ENCODE measurements at places on chromosomes 12 and 14. TPM values are rescaled to one million over a fixed set of nuclear protein-coding genes. Genes with fewer than 3 reads are reported as not detected.

DNA sequence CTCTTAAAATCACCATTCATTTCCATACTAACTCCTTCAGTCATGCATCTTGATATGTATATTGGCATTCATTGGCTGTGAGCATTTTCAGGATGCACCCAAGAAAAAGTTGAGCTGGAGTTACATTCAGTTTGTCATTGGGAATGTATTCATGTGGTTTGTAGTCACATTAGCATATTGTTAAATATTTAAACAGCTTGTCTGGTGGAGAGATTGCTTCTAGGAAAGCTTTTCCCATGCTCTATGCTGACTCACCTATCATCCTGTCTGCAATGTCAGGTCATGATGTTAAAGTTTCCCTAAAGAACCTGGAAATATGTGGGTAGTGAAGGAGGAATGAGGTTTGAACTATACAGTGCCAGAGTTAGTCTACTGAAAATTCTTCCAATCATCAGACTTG lies 583.6 kb downstream of the GALC start:
- H3K4me3 ChIP-seq, result no peak overlapping the region
- no peak for DNase-seq
- H3K27me3 ChIP-seq, result no peaks in the 10 kb centered on the region

DNA sequence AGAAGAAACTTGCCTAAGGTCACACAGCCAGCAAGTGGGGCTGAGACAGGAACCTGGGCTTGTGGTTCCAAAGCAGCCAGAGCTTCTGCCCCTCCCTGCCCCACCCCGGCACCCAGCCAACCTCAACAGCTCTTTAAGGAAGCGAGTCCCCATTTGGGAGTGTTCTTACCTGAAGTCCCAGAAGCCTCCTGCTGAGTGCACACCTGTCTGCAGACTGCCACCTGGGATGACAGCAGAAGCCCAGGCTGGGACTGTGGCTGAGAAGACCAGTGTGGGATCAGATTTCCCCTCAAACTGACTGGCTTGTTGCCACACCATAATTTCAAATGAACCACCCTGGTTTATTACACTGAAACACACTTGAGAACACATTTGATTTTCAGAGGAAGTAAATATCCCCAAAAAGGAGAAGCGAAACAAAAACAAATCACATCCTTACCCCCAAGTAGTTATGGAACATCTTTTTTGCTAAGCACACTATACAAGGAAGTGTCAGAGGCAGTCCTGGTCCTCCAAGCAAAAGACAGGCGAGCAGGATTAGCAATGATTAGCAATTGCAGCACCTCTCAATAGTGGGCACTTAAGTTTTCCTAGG lies 6.3 kb upstream of the RIN3 start:
- DNase-seq, result peak; percentile 35
- H3K4me1 ChIP-seq, result peaks cover 37% of the 10 kb centered on the region
- no peaks in the 10 kb centered on the region for H3K27me3 ChIP-seq
- H3K27ac ChIP-seq, result no peak overlapping the region

DNA sequence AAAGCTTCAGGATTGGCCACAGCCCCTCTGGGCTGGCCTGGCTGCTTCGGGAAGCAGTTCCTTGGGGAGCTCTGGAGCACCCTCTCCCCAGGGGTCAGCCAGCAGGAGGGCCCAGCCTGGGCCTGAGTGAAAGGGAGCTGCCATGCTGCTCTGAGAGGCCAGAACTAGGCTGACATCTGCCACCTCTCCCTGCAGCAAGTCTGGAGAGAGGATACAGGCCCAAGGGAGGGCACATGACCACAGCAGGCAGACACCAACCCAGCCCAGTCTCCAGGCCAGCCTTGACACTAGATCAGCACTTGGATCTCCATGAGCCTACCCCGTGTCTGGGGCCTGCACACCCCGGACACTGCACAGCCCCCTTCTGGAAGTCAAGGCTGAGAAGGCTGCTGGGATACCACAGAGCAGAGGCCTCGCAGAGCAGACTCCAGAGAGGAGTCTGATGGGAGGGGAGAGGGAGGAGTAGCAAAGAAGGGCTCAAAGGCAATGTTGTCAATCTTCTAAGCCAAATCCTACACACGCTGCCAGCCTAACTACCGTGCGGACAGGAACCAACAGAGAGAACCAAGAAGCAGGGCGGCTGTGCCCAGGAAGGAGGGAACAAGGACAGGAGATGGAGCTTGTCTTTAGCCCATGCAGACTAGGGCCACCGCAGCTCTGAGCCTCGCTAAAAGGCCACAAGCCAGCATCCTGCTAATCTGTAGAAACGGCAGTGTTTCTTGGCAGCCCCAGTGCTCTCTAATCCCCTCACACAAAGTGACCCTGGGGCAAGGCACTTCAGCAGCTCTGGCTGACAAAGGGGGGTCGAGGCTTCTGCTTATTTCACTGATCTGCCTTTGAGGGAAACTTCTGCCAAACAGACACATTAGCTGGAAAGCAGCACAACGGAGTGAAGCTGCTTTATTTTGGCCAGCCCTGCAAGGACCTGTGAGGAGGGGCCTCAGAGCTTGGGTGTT lies 12.9 kb downstream of the COL2A1 start:
- DNase-seq, result no peak
- no peak overlapping the region for H3K4me3 ChIP-seq
- H3K27ac ChIP-seq, result no peak overlapping the region
- H3K4me1 ChIP-seq, result no peaks in the 10 kb centered on the region

DNA sequence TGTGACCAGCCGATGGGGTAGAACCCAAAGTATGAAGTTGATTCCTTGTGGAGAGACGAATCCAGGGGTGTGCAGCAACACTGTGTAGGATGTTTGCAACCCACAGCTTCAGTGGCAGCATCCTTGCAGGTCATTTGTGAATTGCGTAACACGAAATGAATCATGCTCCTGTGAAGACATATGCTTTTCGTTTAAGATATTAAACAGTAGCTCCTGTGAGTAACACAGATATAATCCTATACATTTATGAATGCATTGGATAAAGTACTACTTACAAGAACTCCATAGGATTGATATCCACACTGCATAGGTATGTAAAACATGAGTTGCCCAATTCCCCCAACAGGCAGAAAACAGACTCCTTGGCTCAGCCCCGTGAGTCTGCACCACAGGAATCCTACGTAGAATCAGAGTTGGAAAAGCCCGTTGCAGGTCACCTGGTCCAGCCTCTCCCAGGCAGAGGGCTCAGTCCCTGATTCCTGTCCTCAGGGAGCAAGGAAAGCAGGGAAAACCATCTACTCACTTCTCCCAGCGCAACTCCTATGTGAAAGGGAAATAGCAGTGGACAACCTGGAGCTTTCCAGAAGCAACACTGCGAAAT lies 75.8 kb downstream of the GPATCH2L start:
- peak; percentile 86 for DNase-seq
- H3K27me3 ChIP-seq, result no peaks in the 10 kb centered on the region
- no peak overlapping the region for H3K4me3 ChIP-seq
- H3K27ac ChIP-seq, result no peak overlapping the region
- peaks cover 7% of the 10 kb centered on the region for H3K36me3 ChIP-seq

DNA sequence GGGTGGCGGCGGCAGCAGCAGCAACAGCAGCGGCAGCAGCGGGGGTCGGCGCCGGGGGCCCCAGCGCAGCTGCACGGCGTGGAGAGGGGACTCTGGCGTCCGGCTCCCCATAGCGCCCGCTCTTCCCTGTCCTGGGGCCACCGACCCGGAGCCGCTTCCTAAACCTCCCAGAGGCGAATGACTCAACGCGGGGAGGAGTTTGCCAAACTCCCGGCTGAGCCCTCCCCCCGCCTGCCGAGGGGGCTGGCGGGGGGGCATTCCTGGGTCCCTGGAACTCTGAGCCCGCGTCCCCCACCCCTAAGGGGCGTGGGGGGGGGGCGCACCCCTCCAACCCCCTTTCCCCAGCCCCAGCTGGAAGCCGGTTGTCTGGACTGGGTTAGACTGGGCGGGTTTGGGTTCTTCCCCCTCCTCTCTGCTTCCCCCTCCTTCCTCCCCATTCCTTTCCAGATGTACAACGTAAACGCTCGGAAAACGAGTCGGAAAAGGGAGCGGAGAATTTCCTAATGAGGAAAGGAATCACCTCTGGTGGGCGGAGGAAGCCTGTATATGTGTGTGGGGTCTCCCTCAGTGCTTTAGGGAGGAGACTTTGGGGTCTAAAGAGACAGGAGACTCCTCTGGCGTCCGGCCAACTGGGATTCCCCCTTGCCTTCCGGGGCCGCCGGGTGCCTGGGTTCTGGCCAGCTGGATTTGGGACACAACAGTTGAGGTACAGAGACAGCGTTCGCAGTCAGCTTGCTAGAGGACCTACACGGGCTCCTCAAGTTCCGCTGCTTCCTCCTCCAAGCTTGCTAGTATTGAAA lies at the start of gene ITGA5:
TSS of gene ITGA5 (minus strand) at position 179 of the 800 bp plus-strand sequence. CDS start at position 111, 68 bp downstream.
- H3K27me3 ChIP-seq, result no peaks in the 10 kb centered on the region
- H3K4me3 ChIP-seq, result peak within 1 kb of the TSS; percentile 94

DNA sequence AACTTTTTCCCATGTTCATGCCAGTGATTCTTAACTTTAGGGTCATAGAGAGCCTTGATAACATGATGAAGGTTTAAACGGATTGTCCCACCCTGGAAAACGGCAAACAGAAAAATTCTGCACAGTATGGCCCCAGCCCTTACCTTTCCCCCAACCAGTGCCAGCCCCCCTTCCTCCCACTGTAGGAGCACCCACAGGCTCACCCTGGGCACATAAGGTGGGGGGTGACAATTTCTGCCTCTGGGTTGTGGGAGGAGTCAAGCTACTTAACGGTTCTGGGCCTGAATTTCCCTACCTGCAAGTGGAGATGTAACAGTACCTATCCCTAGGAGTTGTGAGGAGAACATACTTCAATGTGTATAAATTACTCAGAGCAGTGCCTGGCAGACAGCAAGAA lies 18.0 kb downstream of the XRCC3 start:
- no peaks in the 10 kb centered on the region for H3K27me3 ChIP-seq
- H3K4me1 ChIP-seq, result peaks cover 14% of the 10 kb centered on the region
- no peak overlapping the region for H3K27ac ChIP-seq

- H3K36me3 ChIP-seq, result no peaks in the 10 kb centered on the region
- no peaks in the 10 kb centered on the region for H3K4me1 ChIP-seq
- peaks cover 42% of the 10 kb centered on the region for H3K27me3 ChIP-seq
- H3K27ac ChIP-seq, result no peak overlapping the region
Observed at GRCh38 chr14:101187816-101188570, 284.5 kb upstream of the RTL1 start.

- no peak overlapping the region for H3K4me3 ChIP-seq
- no peak overlapping the region for H3K27ac ChIP-seq
- no peaks in the 10 kb centered on the region for H3K4me1 ChIP-seq
- H3K27me3 ChIP-seq, result no peaks in the 10 kb centered on the region
- no peak for DNase-seq
Observed at GRCh38 chr14:65074449-65075150, 27.7 kb downstream of the MAX start.

- H3K27ac ChIP-seq, result no peak overlapping the region
- no peak overlapping the region for H3K4me3 ChIP-seq
- no peaks in the 10 kb centered on the region for H3K4me1 ChIP-seq
- peaks cover 8% of the 10 kb centered on the region for H3K27me3 ChIP-seq
Observed at GRCh38 chr12:81114226-81114625, 36.3 kb downstream of the ACSS3 start.

GRCh38 chr12:50467439-50467838 lies 37.3 kb upstream of the DIP2B start:
- H3K4me3 ChIP-seq, result no peak overlapping the region
- H3K36me3 ChIP-seq, result peaks cover 96% of the 10 kb centered on the region
- no peaks in the 10 kb centered on the region for H3K27me3 ChIP-seq
- no peaks in the 10 kb centered on the region for H3K4me1 ChIP-seq
- H3K27ac ChIP-seq, result no peak overlapping the region

- H3K4me1 ChIP-seq, result peaks cover 4% of the 10 kb centered on the region
- H3K27me3 ChIP-seq, result no peaks in the 10 kb centered on the region
- DNase-seq, result no peak
- H3K27ac ChIP-seq, result peak overlapping the region; percentile 49
Observed at GRCh38 chr12:130818272-130818634, 20.8 kb downstream of the STX2 start.

DNA sequence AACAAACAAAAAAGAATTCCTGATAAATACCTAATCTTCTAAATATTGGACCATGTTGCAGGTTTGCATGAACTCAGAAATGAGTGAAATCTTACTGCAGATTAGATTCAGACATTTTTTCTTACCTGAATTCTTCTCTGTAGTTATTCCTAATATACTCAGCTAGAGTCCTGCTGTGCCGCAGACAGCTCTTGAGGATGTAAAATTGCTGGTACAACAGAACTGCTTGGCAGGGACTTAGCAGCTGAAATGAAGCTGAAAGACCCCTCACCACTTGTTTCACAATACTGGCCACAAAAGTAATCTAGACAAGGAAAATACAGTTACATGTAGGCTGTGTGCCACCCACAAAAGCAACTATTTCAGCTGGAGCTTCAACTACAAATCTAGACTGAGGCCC lies 48.3 kb upstream of the KICS2 start:
- H3K4me3 ChIP-seq, result no peak overlapping the region
- H3K27ac ChIP-seq, result no peak overlapping the region
- H3K36me3 ChIP-seq, result no peaks in the 10 kb centered on the region
- no peak for DNase-seq
- H3K27me3 ChIP-seq, result no peaks in the 10 kb centered on the region

- no peak overlapping the region for H3K4me3 ChIP-seq
- H3K4me1 ChIP-seq, result peaks cover 23% of the 10 kb centered on the region
- H3K27me3 ChIP-seq, result no peaks in the 10 kb centered on the region
Observed at GRCh38 chr14:53391631-53392285, 238.6 kb upstream of the DDHD1 start.

- H3K4me1 ChIP-seq, result peaks cover 20% of the 10 kb centered on the region
- H3K4me3 ChIP-seq, result peak overlapping the region; percentile 49
- peak overlapping the region; percentile 88 for H3K27ac ChIP-seq
- no peak for DNase-seq
Observed at GRCh38 chr14:68814539-68815297, 21.9 kb upstream of the ZFP36L1 start.

- H3K27me3 ChIP-seq, result no peaks in the 10 kb centered on the region
- DNase-seq, result no peak
- H3K4me1 ChIP-seq, result peaks cover 22% of the 10 kb centered on the region
- no peak overlapping the region for H3K27ac ChIP-seq
Observed at GRCh38 chr12:22545255-22545654, 913 bp upstream of the C2CD5 start.

- H3K36me3 ChIP-seq, result peaks cover 7% of the 10 kb centered on the region
- no peak for DNase-seq
- H3K4me1 ChIP-seq, result no peaks in the 10 kb centered on the region
- H3K27me3 ChIP-seq, result peaks cover 62% of the 10 kb centered on the region
- no peak overlapping the region for H3K27ac ChIP-seq
Observed at GRCh38 chr12:11497995-11498394, 102.6 kb upstream of the PRB2 start.

- H3K36me3 ChIP-seq, result peaks cover 78% of the 10 kb centered on the region
- no peaks in the 10 kb centered on the region for H3K27me3 ChIP-seq
- peak overlapping the region; percentile 19 for H3K27ac ChIP-seq
- no peak overlapping the region for H3K4me3 ChIP-seq
- H3K4me1 ChIP-seq, result no peaks in the 10 kb centered on the region
Observed at GRCh38 chr12:55985341-55985740, 11.5 kb downstream of the RAB5B start.

The TAS2R46 gene
- 1.1 TPM for total RNA-seq

The SPTSSA gene
- total RNA-seq, result 30.5 TPM

The PMCH gene
- total RNA-seq, result not detected

The FLVCR2 gene
- total RNA-seq, result 4.2 TPM

The RACGAP1 gene
- total RNA-seq, result 58.5 TPM

The CLEC9A gene
- not detected for total RNA-seq

The ESYT1 gene
- total RNA-seq, result 123 TPM

The METTL1 gene
- total RNA-seq, result 40.6 TPM

All from MCF 10A (cell line).